ENCODE measurements at places on chromosomes 1 and 21.

DNA sequence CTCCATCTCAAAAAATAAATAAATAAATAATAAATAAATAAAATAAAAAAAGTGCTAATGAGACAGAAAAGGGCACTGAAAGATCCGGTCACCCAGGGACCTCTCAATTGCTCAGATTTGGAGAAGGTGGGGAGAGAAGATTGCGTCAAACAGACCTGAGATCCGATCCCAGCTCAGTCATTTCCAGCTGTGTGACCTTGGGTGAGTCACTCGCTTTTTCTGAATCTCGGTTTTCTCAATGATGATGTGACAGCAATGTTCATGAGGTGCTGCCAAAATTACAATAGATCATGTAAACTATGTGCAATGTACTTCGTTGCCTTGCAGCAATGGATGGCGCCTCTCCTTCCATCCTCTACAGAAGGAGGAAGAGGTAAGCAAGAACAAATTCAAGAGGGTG is 11.1 kb upstream of the MEF2D start:
- no peak for DNase-seq

DNA sequence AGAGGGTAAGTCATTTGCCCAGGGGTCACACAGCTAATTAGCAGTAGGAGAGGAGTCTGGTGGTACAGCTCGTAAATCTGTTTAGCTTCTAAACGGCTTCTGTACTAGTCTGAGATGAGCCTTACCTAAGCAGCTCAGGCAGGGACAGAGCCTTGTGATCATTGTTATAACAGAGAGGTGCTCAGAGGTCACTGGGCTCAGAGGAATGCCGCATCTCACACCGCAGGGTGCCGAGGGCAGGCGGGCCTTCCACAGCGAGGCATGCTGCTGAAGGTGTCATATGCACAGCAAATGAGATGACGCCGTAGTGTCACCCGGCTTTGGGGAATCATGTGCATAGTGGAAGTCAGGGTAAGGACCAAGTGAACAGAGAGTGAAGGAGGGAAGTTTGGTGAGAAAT is 305.2 kb upstream of the FMN2 start:
- DNase-seq: no peak

- no peak for DNase-seq
Observed at GRCh38 chr1:88700425-88701013, 16.4 kb downstream of the PKN2 start.

GRCh38 chr1:207646171-207646570 is 1.2 kb downstream of the CR1L start:
- DNase-seq: no peak

- DNase-seq: no peak
Observed at GRCh38 chr1:89687254-89687653, 54.3 kb downstream of the LRRC8C start.

DNA sequence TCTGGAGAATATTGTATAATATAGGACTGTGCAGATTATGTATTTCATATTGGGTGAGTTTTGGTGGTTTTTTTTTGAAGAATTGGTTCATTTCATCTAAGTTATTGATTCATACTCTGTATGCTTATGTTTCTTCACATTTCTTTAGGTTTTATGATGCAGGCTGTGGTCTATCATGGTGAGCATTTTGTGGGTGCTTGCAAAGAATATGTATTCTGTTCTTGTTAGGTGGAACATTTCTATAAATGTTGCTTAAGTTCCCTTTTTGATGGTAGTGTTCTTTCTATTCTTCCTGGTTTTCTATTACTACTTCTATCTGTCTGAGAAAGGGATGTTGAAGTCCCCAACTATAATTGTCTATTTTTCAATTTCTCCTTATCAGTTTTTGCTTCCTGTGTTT is 42.6 kb downstream of the PKN2 start:
- DNase-seq: no peak

- DNase-seq: no peak
Observed at GRCh38 chr1:158362482-158362881, 8.8 kb downstream of the CD1E start.

DNA sequence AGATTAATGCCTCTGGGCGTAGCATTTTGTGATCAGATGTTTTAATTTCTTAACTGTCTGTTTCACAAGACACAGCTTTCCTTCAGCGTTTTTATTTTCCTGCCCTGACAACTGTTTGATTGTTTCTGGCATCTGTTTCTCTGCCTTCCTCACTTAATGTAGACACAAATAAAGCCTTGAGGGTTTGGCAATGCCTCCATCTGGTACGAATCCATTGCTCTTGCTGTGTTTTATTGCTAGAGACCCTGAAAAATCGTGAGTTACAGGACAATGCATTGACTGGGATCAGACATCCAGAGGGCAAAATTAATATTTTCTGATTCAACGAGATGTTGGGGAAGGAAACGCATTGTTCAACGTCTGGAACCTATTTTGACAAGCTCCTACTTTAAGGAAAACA is 363.5 kb downstream of the MRPL39 start:
- DNase-seq: no peak

DNA sequence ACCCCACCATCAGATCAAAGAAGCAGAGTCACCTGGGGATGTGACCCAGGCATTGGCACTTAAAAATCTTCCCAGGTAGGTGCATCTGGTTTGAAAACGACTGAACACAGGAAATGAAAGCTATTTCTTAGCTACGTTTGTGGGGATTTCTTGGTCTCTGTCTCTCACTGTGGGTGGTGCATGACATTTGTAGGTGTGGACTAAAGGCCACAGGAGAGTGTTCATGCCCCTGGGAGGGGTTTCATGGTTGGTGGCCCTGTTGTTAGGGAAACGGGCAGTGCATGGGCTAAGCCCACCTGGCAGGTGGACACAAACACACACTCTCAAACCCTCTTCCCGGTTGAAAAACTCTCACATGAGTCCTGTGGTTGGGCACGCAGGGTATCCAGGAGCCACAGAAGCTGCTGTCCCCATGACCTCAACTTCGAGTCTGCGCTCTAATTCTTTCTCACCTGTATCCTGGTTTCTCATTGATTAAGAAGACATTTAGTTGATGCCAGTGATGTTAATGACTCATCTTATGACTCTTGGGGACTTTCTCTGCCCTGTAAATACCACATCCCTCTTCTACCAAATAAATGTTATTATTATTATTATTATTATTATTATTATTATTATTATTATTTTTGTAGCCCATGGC is 119.4 kb downstream of the MRPS6 start:
- no peak for DNase-seq

- DNase-seq: peak; percentile 20
Observed at GRCh38 chr1:183548116-183548515, 42.1 kb downstream of the NCF2 start.

GRCh38 chr1:1881727-1882126 is 9.2 kb downstream of the GNB1 start:
- no peak for DNase-seq

DNA sequence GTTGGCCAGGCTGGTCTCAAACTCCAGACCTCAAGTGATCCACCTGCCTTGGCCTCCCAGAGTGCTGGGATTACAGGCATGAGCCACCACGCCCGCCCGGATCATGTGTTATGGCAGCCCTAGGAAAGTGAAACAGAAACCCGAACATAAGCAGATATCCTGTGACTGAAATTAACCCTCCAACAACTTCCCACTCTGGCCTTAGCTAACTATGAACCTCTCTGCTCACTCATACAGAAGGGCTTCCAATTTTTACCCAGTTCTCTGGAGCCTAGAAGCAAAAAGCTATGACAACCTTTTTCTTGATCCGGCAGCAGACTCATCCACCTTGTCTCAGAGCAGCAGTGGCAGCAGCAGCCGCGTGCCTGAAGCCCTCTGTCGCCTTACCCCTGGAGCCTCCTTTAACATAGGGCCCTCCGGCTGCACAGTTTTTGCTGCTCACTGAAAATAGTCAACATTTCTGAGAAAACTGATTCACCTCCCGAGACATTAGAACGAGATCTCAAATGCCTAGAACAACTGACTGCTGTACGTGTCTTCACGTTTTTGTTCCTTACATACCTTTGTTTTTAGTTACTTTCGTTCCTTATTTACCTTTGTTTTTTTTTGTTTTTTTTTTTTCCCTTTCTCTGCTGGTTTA is 9.3 kb downstream of the CBR1 start:
- no peak for DNase-seq

DNA sequence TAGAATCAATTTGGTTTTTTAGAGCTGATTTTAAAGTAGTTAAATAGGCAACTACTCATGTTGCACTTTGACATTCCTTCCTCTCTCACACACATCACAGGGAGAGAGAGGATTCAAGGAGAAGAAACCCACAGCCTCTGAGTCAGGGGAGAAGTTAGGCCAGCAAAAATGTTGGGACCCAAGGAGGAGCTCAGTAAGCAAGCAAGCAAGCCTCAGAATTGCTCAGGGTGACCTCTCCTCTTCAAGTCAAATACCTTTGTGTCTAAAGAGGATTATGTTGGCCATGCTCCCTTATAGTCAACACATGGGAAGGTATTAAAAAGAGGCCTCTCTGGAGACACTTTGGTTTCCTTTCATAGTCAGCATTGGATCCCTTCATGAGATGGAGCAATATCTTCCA is 80.5 kb upstream of the WARS2 start:
- DNase-seq: no peak

DNA sequence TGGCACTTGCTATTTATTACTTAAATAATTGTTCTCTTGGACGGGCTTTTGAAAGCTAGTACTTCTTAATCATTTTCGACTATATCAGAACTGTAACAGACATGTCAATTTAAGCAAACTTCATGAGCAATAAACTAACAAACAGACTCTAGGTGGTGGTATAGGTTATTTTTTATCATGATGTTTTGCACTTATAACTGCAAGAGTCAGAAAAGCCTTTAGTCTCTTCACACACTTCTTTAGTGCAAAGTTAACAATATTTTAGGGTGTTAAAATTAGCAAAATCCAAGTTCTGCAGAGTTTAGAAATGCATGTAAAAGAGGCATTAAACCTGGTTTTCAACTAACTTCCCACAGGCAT is 2.2 kb downstream of the NRIP1 start:
- peak; percentile 28 for DNase-seq

GRCh38 chr1:234149217-234149616 is 224.0 kb upstream of the COA6 start:
- no peak for DNase-seq

DNA sequence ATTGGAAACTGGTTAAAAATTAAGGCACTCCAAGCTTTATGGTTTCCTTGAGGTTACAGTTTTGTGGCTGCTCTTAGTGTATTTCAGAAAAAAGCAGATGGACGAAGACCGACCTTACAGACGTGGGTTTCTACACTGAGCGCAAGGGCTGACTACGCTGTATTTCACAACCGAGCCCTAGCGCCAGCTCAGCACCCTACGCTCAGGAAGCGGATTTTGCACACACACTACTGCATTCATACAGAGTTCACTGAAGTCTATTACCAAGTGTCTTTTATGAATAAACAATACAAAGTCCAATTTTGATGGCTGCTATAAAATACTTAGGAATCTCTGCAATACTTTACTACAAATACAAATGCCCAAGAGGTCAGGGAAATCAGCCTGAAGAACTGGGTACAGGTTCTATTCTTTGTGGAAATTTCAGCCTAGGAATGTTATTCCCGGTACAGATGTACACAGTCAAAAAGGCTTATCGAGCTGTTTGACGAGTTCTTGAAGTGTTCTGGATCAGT is 23.8 kb downstream of the PTTG1IP start:
- DNase-seq: no peak

DNA sequence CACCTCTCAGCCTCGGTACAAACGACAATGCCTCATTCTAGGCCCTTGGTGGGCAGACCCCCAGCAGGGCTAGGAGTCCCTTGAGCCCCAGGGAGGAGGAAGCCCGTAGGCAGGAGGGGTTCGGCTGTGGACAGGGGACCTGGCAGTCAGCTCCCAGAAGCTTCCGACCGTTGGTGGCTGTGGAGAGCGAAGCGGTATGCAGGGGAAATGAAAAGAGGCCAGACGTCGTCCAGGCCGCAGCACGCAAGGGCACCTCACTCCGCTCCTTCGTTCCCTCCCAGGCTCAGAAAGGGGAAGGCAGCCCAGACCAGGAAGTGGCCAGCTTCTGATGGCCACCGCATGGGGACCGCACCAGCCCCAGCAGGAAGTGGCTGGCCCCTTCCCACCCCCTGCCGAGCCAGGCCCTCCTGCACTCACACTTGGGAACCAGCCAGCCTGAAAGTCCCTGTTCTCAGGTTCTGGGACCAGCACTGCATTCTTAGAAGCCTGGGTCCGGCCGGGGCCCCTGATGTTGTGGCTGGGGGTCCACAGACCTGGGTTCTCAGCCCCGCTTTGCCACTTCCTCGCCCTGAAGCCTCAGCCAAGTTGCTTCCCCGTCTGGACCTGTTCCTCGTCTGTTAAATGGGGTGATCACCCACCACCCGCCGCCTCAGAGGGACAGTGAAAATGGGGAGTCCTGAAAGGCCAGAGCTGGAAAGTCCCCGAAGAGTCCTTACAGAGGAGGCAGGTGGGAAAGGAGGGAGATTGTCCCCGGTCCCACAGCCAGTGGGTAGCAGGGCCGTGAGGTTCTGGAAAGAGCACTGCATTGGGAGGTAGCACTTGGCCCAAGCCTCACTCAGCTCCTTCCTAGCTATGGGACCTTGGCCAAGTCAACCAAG is 104.0 kb upstream of the RUNX3 start:
- DNase-seq: no peak

Data from kidney glomerular epithelial cell (primary cell).